Breast epithelium (tissue), 4 donors: ENCODE measurements at places on chromosomes 7 and 10. TPM values are rescaled to one million over a fixed set of nuclear protein-coding genes. Genes with fewer than 3 reads are reported as not detected.

- DNase-seq: no peak
These were observed 3.0 kb downstream of the ZYX start for GRCh38 chr7:143384148-143384547.

DNA sequence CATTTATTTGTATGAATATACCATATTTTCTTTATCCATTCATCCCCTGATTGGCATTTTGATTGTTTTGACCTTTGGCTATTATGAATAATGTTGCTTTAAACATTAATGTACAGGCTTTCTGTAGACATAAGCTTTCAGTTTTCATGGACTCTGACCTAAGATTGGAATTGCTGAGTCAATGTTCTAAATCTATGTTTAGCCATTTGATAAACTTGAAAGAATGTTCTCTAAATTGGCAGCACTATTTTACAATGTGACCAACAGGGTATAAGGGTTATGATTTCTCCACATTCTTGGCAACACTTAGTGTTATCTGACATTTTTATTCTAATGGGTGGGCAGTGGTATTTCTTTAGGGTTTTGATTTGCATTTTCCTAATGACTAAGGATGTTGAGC lies 229.7 kb upstream of the ETV1 start:
- DNase-seq: no peak

GRCh38 chr10:125396676-125397075 lies 236.3 kb upstream of the CTBP2 start:
- DNase-seq: no peak

DNA sequence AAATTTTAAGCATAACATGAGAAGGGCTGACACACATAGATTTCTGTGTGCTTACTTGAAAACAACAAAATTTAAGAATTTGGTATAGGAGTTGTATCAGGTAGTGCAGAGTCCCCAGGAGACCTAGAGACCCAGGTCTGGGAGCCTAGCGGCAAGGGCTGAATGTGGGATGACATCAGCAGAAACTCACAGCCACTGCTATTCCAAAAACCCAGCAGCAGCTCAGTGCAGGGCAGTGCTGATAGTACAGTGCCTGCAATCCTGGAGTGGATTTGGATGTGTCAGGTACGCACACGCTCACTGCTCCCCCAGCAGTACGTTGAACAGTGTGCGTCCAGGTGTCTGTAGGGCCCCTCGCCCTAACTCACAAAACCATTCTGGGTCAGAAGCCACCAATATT lies 87.1 kb downstream of the EGFR start:
- DNase-seq: no peak

- DNase-seq: peak; percentile 61
These were observed at the start of gene ANKRD2 for GRCh38 chr10:97572214-97572989. Gene ANKRD2 (plus strand): TSS chr10:97572779. CDS start chr10:97572789, 10 bp downstream.

DNA sequence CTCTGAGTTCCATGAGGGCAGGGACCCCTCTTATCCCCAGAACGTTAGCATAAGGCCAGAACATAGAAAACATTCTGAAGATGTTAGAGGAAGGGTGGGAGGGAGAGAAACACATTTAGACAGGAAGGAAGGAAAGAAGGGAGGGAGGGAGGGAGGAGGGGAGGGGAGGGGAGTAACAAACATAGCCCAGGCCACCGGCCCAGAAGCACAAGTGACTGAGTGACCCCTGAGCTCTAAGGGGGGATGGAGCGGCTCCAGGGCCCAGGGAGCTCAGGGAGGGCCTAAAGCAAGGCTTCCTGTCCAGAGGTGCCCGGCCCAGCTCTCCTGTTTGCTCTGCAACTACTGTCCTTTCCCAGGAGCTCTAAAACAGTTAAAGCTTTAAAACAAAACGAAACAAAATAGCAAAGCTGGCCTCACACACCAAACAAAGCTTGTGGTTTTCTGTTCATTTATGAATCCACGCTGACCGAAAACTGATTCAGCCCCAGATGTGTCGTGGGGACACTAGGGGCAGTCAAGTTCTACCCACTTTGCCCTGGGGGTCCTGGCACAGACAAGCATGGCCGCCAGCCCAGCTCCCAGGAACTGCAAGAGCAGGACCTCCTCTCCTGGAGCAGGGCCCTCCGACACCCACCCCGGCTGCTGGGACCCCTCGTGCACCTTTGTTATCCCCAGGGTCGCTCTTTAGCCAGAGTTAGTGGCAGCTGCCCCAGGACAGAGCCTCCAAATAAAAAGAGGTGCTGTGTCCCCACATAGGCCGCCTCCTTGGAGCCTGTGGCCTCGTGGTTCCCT lies 496.2 kb upstream of the FOXK1 start:
- no peak for DNase-seq

DNA sequence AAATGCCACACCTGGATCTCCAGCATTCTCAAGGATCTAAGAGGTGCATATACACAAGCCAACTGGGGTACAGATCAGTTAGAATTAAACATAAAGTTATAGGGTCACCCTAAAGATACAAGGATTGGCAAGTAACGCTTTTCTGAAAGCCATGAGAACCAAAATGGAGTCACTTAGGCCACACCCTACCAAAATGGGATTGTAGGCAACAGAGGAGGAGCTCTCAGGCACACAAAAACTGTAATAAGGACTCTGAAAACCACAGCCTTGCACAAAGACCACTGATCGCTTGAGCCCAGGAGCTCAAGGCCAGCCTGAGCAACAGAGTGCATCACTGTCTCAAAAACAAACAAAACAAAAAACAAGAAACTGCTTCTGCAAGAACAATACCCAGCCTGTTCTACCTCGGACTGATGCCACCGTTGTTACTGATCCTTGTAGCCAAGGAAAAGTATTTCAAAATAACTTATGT lies 35.5 kb downstream of the SVOPL start:
- peak; percentile 21 for DNase-seq

GRCh38 chr7:37425498-37425897 lies 23.2 kb downstream of the ELMO1 start:
- DNase-seq: no peak

DNA sequence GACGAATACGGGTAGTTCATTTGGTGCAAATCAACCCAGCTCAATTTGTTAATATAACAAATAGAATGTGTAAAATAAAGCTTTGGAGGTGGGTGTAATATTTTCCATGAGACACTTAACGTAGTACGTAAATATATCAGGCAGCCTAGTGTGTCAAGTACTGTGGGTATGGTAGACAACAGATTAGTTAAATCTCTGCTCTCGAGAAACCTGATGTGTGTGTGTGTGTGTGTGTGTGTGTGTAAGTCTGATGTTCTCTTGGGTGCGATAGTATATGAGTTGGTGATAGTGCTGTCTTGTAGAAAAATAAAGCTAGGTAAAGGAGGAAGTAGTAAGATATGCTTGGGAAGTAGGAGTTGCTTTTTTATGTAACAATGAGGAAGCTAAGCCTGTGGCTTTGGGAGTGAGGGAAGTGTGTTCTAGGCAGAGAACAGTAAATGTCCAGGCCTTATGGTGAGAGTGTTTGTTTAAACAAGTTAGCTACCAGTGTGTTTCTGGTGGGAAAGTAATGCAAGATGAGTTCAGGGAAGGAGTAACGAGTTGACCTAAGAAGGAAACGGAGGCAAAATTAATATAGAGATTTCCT lies 26.1 kb downstream of the WAC start:
- no peak for DNase-seq

GRCh38 chr7:23475576-23475839 lies 5.2 kb upstream of the IGF2BP3 start:
- DNase-seq: no peak

DNA sequence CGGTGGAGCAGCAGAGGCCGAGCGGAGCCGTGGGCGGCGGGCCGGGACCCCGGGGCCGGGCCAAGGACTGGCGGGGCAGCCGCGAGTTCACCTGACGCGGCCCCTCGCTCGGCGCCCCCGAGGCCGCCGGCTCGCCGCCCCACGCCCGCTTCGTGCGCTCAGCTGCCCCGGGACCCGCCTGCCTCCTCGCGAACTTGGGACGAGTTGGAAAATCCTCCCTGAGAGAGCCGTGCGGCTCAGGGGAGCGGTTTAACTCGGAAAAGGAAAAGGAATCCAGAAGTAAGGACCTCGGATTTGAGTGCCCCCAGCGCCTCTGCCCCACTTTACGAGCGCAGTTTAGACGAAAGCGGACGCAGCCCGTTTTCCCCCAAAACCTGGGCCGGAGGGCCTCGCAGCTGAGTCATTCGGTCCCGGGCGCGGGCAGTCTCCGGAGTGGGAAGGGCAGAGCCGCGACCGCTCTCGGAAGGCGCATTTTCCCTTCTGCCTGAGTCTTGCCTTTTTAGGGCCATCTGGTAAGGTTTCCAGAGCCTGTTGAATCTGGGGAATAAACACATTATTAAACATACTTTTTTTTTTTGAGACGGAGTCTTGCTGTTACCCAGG lies 744 bp downstream of the CREM start:
- peak; percentile 60 for DNase-seq

GRCh38 chr10:28580825-28581224 lies 47.9 kb downstream of the WAC start:
- DNase-seq: no peak

Gene TFEC
- total RNA-seq: 5.6 TPM

Gene GPRIN2
- 5.9 TPM for total RNA-seq

Gene CPA2
- not detected for total RNA-seq

DNA sequence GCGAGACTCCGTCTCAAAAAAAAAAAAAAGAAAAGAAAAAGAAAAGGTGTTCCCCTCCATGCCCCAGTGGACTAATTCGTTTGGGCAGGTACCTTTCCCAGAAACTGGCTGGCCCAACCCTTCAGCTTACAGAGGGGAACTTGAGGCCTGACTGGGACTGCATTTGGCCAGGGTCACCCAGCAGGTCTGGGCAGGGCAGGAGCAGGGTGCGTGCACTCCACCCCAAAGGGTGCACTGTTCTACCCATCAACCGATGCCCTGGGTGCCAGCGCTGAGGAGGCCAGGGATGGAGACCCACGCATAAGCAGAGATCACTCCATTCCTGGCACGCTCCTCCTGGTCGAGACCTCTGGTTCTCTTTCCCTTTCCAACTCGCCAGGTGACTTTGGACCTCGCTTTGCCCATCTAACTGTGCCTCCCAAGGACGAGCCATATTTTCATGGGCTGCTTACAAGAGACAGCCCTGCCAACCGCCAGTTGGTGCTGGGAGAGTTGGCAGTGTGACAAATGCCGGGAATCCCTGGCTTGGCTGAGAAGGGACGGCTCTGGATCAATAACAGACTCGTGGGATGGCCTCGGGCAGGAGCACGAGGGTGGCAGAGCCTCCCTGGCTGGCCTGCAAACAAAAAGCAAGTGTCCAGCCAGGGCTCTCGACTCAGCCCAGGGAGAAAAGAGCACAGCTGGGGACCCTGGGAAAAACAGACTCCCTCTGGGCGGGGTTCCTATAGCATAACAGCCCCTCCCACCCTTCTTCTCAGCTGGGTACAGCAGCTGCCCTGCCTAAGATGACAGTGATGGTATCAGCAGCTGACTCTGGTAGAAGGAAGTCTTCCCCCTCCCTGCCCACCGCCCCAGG lies 7.9 kb downstream of the HSPB1 start:
- peak; percentile 90 for DNase-seq

DNA sequence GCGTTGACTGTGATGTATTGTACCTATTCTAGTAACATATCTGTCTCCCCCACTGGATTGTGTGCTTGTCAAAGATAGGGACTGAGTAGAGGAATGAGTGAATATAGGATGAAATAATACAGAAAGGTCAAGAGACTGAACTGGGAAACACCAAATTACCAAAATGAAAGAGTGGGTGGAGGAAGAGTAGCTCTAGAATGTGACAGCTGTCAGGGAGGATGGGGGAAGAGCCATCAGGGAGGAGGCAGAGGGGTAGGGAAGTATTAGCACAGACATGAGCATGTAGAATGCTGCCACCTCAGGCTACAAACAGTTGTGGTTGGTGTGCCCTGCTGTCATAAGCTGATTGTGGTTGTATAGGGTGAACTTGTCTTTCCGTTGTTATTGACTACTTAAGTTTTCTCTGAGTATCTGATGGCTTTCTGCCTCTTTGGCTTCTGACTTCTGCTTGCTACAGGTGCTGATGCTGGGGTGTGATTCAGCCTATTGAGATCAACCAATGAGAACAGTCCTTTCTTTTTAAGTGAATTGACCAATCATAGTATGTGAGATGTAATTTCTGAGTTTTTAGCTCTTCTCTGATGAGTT lies 5.6 kb downstream of the CCSER2 start:
- no peak for DNase-seq

DNA sequence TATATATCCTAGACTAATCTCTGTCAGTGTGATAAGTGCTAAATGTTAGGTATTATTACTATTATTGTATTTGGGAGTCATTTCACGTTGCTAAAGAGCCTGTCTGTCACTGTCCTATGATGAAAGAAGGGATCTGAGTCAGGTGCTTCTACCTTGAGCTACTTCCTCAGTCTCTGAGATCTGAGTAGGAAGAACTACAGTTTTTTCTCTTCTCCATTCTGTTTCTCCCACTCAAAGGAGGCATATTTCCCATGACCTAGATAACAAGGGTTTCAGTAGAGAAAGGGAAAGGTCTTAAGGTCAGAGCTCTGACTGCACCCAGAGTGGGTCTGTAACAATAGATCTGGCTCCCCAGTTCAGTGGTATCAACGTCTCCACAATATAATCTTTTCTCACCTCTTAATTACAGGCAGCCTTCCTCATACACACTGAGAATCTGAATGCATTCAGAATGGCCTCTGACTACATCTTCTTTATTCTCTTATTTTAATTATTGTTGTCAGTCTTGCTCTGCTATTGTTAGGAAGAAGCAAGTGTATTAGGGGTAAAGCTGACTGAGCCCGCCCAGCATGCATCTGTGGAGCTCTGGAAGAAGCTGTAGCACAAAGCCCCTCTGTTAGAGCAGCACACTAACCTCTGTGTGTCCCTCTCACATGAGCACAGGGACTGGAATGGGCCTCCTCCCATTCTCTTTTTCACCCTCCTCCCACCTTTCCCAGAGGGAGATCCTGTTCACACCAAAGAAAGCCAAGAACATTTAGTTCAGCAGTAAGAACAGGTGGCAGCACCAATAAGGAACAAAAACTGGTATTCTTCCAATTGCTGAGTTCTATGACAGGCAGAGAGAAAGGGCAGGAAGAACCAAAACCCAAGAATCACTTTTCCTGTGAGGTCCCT lies 38.1 kb downstream of the USP54 start:
- DNase-seq: no peak

GRCh38 chr10:17599089-17599488 lies 18.1 kb downstream of the HACD1 start:
- DNase-seq: no peak

GRCh38 chr10:47368431-47369180 lies 15.5 kb downstream of the ZNF488 start:
- DNase-seq: no peak

Gene CALN1
- under 0.01 TPM for total RNA-seq

DNA sequence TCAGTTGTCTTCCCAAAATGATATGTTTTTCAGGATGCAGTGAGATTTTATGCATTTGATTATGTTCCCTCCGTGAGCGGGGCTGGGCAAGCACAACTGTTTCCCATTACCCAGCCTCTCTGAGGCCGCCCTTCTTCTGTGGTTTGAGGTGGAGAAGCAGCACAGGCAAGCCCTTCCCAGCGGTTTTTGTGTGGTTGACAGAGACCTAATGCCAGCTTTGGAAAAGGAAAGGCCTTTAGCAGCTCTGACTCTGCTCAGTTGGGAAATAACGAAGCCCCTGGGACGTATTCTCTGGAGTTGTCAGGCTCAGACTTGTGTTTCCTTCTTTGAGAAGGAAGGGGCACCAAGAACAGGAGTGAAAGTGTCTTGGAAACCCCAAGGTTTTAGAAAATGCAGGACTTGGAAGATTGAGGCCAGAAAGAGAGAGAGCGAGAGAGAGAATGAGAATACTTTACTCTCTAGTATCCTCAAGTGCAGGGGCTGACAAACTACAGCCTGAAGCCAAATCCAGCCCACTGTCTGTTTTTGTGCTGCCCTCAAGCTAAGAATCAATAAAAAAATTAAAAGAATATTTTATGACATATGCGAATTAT lies 20.6 kb upstream of the PDCD4 start:
- DNase-seq: no peak

GRCh38 chr10:30036811-30037210 lies 22.6 kb downstream of the JCAD start:
- no peak for DNase-seq
